Cardiac muscle cell (in vitro differentiated cells and primary cell): ENCODE measurements at places on chromosomes 2 and 18. TPM values are rescaled to one million over a fixed set of nuclear protein-coding genes. Genes with fewer than 3 reads are reported as not detected.

DNA sequence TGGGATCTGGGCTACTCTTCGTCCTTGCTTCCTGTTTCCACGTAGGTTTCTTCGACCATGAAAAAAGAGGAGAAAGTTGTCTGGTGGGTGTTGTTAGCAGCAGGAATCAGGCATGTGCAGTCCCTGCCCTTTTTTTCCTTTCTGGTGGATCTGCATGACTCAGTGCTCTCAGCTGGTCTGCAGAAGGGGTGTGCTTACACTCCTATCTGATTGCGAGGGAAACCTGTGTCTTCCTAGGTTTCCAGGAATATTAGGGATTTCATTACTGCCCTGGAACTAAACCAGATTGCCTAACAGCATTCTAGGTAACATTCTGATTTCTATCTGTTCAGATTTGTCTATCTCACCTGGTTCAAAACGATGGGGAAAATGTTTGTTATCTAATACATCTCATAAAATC, 174.3 kb downstream of the CCDC102B start:
- no peak overlapping the region for H3K4me3 ChIP-seq
- no peak for DNase-seq
- H3K27me3 ChIP-seq: no peaks in the 10 kb centered on the region

GRCh38 chr18:12491611-12492435, 84.1 kb downstream of the PRELID3A start:
- no peak overlapping the region for H3K27ac ChIP-seq
- peaks cover 19% of the 10 kb centered on the region for H3K36me3 ChIP-seq
- H3K27me3 ChIP-seq: no peaks in the 10 kb centered on the region
- H3K4me1 ChIP-seq: no peaks in the 10 kb centered on the region
- H3K4me3 ChIP-seq: no peak overlapping the region

The CD8B2 gene
- not detected in 2 replicates for total RNA-seq

- no peak overlapping the region for H3K27ac ChIP-seq
- no peaks in the 10 kb centered on the region for H3K36me3 ChIP-seq
- H3K4me3 ChIP-seq: no peak overlapping the region
- DNase-seq: no peak
- H3K4me1 ChIP-seq: no peaks in the 10 kb centered on the region
- no peaks in the 10 kb centered on the region for H3K27me3 ChIP-seq
Measured at GRCh38 chr2:88139203-88139702, 11.4 kb upstream of the FABP1 start.

DNA sequence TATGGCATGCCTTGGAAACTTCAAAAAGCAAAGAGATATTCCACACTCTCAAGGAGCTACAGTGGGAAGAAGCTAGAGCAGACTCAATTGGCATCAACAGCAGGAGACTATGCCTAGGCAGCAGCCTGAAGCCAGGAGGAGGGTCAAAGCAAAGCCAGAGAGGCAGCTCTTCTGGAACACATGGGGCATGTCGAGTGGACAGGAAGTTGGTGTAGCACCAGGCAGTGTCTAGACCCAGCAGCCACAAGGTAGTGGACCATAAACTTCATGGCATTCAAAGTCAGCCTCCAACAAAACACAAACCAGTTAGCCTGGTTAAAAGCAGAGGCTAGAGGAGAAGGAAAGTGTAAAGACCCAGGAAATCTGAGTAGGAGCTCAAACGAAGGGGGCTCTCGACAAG, 311.2 kb upstream of the PKDCC start:
- no peaks in the 10 kb centered on the region for H3K27me3 ChIP-seq
- no peaks in the 10 kb centered on the region for H3K36me3 ChIP-seq
- H3K4me1 ChIP-seq: no peaks in the 10 kb centered on the region
- H3K27ac ChIP-seq: no peak overlapping the region

GRCh38 chr18:27184115-27185024, 738 bp downstream of the CHST9 start:
- peaks cover 17% of the 10 kb centered on the region for H3K27me3 ChIP-seq
- DNase-seq: peak; percentile 14
- no peaks in the 10 kb centered on the region for H3K4me1 ChIP-seq
- H3K27ac ChIP-seq: no peak overlapping the region
- no peaks in the 10 kb centered on the region for H3K36me3 ChIP-seq
- H3K4me3 ChIP-seq: peak overlapping the region; percentile 84

- H3K27ac ChIP-seq: no peak overlapping the region
- H3K4me1 ChIP-seq: peaks cover 9% of the 10 kb centered on the region
- H3K36me3 ChIP-seq: peaks cover 6% of the 10 kb centered on the region
Measured at GRCh38 chr2:241668839-241669238, 17.8 kb downstream of the DTYMK start.

The LOXL3 gene
- 23.7 and 43.3 TPM in 2 replicates for total RNA-seq

The DBI gene
- total RNA-seq: 158 and 205 TPM in 2 replicates

The ITPRIPL1 gene
- 1.1 and 1.3 TPM in 2 replicates for total RNA-seq

DNA sequence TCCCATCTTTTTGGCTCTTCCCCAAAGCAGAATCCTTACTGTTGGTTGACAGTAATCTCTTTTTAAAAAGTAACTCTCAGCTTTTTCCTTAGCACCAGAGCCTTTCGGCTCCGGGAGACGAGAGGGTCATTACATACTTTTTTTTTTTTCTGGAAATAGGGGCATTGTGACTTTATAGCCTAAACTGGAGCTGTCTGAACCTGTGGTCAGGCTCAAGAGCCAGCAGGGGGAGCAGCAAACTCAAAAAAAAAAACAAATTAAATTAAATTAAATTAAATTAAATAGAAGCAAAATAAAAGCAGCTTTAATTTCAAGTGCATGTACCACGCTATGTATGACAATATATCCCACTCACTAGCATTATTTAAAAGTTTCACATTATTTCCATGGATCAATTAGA, 156.6 kb downstream of the DTNA start:
- H3K4me1 ChIP-seq: no peaks in the 10 kb centered on the region
- H3K27me3 ChIP-seq: no peaks in the 10 kb centered on the region
- peak; percentile 28 for DNase-seq
- no peaks in the 10 kb centered on the region for H3K36me3 ChIP-seq
- no peak overlapping the region for H3K27ac ChIP-seq
- H3K4me3 ChIP-seq: no peak overlapping the region

The CFAP221 gene
- total RNA-seq: 11.0 and 12.9 TPM in 2 replicates

The WDR43 gene
- 34.1 and 52.8 TPM in 2 replicates for total RNA-seq

The ZNF396 gene
- 2.8 TPM in 2 replicates for total RNA-seq

- no peak overlapping the region for H3K27ac ChIP-seq
- no peak for DNase-seq
- H3K4me1 ChIP-seq: no peaks in the 10 kb centered on the region
- no peak overlapping the region for H3K4me3 ChIP-seq
- H3K27me3 ChIP-seq: no peaks in the 10 kb centered on the region
Measured at GRCh38 chr18:67508146-67508545, 8.4 kb downstream of the DSEL start.

The TMEM182 gene
- total RNA-seq: 2.7 and 5.2 TPM in 2 replicates

DNA sequence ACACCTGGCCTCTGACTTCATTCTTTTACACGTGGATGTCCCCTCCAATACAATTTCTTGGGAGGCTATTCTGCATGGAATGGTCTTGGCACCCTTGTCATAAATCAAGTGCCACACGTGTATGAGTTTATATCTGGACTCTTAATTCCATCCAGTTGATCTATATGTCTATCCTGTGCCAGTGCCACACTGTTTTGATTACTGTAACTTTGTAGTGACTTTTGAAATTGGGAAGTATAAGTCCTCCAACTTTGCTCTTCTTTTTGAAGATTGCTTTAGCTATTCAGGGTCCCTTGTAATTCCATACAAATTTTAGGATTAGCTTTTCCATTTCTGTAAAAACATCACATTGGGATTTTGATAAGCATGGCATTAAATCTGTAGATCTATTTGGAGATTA, 43.5 kb downstream of the HS1BP3 start:
- H3K4me1 ChIP-seq: no peaks in the 10 kb centered on the region
- no peaks in the 10 kb centered on the region for H3K36me3 ChIP-seq
- no peak for DNase-seq
- H3K27ac ChIP-seq: no peak overlapping the region
- H3K27me3 ChIP-seq: no peaks in the 10 kb centered on the region
- no peak overlapping the region for H3K4me3 ChIP-seq

DNA sequence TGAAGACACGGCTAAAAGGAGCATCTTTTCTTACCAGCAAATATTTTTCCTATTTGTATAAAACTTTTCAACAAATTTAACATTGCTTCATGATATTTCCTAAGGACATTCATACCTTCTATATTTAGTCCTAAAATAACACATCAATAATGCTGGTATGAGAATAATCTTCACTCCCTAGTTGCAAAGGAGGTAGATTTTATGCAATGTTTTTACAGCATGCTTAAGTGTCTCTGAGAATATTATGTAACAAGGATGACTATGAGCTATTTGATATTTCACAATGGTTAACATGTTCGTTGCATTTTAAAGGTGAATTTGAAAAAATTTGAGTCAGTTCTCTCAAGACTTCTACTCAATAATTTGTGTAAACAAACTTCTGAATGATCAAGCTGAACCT, 506.7 kb downstream of the NUP35 start:
- no peak overlapping the region for H3K27ac ChIP-seq
- no peak for DNase-seq
- no peaks in the 10 kb centered on the region for H3K4me1 ChIP-seq
- no peaks in the 10 kb centered on the region for H3K27me3 ChIP-seq

- DNase-seq: peak; percentile 60
- H3K27me3 ChIP-seq: peaks cover 27% of the 10 kb centered on the region
- peak overlapping the region; percentile 65 for H3K4me3 ChIP-seq
- H3K4me1 ChIP-seq: peaks cover 43% of the 10 kb centered on the region
- H3K27ac ChIP-seq: no peak overlapping the region
Measured at GRCh38 chr2:240452462-240453256, 17.2 kb downstream of the GPC1 start.

GRCh38 chr2:57693177-57693576, 353.4 kb upstream of the VRK2 start:
- no peaks in the 10 kb centered on the region for H3K36me3 ChIP-seq
- DNase-seq: no peak
- no peak overlapping the region for H3K4me3 ChIP-seq
- no peaks in the 10 kb centered on the region for H3K4me1 ChIP-seq
- no peak overlapping the region for H3K27ac ChIP-seq
- no peaks in the 10 kb centered on the region for H3K27me3 ChIP-seq

DNA sequence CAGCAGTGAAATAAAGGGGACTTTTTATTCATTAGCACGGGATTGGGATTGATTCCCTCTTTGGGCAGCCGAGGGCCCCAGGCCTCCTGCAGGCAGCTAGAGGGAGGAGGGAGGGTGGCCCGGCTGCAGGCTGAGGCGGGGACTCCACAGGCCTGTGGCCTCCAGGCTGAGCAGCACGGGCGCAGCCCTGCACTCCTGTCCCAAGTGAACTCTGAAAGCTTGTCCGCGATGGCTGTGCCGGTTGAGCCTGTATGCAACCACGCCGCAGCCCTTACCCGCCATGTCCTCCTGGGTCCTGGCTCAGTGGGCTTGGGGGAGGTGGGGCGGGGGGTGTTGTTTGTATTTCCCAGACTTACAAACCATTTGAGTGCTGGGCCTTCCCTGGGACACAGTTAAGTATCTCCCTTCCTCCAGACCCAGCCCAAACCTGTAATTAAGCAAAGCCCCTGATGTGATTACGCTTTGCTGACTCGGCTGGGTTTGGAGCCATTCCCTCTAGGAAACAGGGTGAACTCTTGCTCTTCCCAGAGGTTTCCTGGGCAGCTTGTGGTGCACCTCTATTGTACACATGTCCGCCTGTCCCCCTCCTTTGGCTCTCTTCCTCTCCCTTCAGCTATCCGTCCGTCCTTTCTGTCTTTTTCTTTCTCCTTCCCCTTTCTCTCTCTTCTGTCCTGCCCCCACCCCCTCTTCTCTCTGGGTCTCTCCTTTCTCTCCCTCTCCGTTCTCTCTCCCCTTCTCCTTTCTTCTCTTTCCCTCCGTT, 5.3 kb downstream of the GLI2 start:
- H3K4me3 ChIP-seq: peak overlapping the region; percentile 29
- no peaks in the 10 kb centered on the region for H3K27me3 ChIP-seq
- H3K4me1 ChIP-seq: peaks cover 44% of the 10 kb centered on the region
- H3K36me3 ChIP-seq: no peaks in the 10 kb centered on the region
- DNase-seq: peak; percentile 55
- H3K27ac ChIP-seq: peak overlapping the region; percentile 71

DNA sequence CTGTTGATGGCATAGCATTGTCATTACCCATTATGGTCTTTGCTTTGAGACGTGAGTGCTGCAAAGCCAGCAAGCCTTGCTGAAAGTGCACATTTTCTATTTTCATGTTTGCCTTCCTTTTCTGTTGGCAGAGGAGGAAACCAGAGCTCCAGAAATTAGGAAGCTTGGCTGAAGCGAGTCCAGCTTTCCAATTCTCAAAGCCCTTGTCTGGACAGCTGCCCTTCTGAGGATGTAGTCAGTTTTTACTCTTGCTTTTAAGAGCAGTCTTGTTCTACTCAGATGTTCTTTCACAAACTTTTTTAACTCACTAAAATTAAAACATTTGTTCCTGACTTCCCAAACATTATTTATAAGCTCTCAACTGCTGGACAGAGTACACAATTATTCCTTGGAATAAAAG, 93.8 kb downstream of the ICOS start:
- no peaks in the 10 kb centered on the region for H3K27me3 ChIP-seq
- no peaks in the 10 kb centered on the region for H3K4me1 ChIP-seq
- no peak for DNase-seq
- no peak overlapping the region for H3K27ac ChIP-seq

DNA sequence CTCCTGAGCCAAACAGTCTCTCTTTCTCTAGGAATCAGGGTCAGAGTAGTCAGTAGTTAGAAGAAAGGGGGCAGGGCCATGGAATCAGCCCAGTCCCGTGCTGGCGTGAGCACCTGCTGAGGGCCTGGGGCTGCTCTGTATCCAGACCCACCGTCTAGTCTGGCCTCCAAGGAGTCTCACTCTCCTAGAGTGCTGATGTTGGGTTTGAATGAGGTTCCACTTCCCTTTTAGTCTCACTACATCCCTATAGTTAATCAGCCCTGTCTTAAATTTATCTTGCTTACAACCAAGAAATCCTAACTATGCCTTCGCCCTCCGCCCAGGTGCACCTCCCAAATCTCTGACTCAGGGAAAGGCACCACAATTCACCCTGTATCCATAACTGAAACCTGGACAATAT, 13.4 kb upstream of the KCTD1 start:
- no peak for DNase-seq
- H3K4me1 ChIP-seq: no peaks in the 10 kb centered on the region
- H3K36me3 ChIP-seq: no peaks in the 10 kb centered on the region
- H3K4me3 ChIP-seq: no peak overlapping the region
- no peak overlapping the region for H3K27ac ChIP-seq
- H3K27me3 ChIP-seq: no peaks in the 10 kb centered on the region

- no peaks in the 10 kb centered on the region for H3K4me1 ChIP-seq
- DNase-seq: no peak
- no peaks in the 10 kb centered on the region for H3K36me3 ChIP-seq
- peaks cover 21% of the 10 kb centered on the region for H3K27me3 ChIP-seq
- H3K27ac ChIP-seq: no peak overlapping the region
Measured at GRCh38 chr2:128324008-128324896, 5.6 kb upstream of the HS6ST1 start.

GRCh38 chr2:53861824-53862223, 2.1 kb upstream of the GPR75 start:
- no peak for DNase-seq
- H3K27me3 ChIP-seq: no peaks in the 10 kb centered on the region
- no peak overlapping the region for H3K4me3 ChIP-seq
- H3K27ac ChIP-seq: no peak overlapping the region
- H3K36me3 ChIP-seq: peaks cover 22% of the 10 kb centered on the region
- no peaks in the 10 kb centered on the region for H3K4me1 ChIP-seq

The REEP1 gene
- total RNA-seq: 14.6 and 22.7 TPM in 2 replicates
